Uterus (tissue), 4 donors: ENCODE measurements at places on chromosomes 3 and 15.

- peak; percentile 18 for DNase-seq
Measured at GRCh38 chr3:31077021-31077601, 182.7 kb upstream of the GADL1 start.

GRCh38 chr3:26920646-26921478 is 298.3 kb downstream of the LRRC3B start:
- DNase-seq: no peak

- no peak for DNase-seq
Measured at GRCh38 chr3:4828279-4829030, 150.8 kb upstream of the BHLHE40 start.

DNA sequence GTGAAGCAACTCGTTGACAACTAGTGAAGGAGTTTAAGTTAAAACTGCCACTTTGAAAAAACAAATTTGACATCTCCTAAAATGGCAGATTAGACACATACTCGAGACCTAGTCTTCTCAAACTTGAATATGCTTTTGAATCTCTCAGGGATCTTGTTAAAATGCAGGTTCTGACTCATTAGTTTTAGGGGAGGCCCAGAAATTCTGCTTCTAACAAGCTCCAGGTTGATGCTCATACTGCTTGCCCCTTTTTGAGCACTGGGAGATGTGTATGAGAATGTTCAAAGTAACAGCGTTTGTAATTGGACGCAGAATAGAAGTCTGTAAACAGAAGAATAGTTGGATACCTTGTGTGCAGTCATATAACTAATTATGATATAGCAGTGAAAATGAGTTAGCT is 1.6 kb downstream of the C3orf38 start:
- DNase-seq: no peak

DNA sequence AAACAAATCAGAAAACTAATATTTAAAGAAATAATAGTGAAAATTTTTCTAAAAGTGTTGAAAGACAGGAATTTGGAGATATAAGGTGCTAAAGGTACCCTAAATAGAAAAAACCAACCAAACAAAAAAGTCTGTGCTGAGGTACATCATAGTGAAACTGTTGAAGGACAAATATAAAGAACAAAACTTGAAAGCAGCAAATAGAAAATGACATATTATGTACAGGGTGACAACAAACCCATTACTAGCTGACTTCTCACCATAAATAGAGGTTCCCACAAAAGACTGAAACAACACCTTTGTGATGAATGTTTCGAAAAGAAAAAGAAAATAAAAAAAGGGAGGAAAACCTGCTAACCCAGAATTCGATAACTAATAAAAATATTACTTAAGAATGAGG is 502.5 kb upstream of the NECTIN3 start:
- DNase-seq: no peak

- DNase-seq: no peak
Measured at GRCh38 chr3:41888368-41889076, 73.4 kb downstream of the ULK4 start.

- DNase-seq: no peak
Measured at GRCh38 chr15:82129149-82129692, 83.4 kb upstream of the MEX3B start.

GRCh38 chr15:52243697-52244555 is 51.7 kb downstream of the MYO5C start:
- no peak for DNase-seq

- no peak for DNase-seq
Measured at GRCh38 chr15:56099311-56099710, 105.9 kb upstream of the NEDD4 start.

DNA sequence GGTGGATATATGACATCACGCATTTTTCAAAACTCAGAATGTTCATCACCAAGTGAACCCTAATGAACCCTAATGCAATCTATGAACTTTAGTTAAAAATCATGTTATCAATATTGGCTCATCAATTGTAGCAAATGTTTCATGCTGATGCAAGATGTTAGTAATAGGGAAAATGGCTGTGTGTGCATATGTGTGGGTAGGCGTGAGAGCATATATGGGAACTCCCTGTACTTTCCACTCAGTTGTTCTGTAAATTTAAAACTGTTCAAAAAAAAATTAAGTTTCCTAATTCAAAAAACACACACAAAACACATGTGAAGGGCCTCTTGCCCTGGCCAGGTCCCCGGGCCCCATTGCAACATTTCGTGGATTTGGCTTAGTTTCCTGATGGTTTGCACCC is 89.7 kb upstream of the PROK2 start:
- no peak for DNase-seq

- DNase-seq: no peak
Measured at GRCh38 chr15:64447536-64448315, 12.7 kb upstream of the ZNF609 start.
